ENCODE measurements at places on chromosomes 2 and 18.

DNA sequence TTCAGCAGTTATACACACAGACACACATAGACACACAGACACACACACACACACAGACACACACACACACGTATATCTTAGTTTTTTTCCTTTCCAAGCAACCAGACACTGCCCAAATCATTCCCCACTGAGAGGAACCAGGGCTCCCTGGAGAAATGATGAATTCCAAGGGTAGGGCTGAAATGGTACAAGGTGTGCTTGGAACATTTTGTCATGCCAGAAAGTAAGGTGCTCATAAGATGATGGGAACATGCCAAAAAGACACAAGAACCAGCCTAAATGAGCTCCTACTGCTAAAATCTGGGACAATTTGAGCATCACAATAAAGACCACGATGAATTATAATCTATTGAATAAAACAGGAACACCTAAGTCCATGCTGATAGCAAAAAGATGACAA lies 103.3 kb downstream of the MEP1B start:
- DNase-seq = no peak

- no peak for DNase-seq
These were observed 39.4 kb downstream of the KIF5C start for GRCh38 chr2:148914463-148914862.

DNA sequence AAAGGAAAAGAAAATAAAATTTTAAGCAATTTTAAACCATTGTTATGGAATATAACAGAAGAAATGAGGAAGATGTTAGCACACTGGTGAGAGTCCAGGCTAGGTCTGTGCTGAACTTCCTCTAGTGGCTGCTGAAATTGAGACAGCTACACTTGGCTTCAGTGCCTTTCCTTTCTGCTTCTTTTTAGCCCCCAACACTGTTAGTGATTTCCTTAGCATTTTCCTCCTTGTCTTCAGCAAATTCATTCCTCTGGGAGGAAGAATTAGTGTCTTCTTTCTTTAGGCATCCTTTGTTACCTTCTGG lies 47.6 kb downstream of the ITGAV start:
- no peak for DNase-seq

- no peak for DNase-seq
These were observed 9.1 kb downstream of the SMAD7 start for GRCh38 chr18:48941672-48942071.

DNA sequence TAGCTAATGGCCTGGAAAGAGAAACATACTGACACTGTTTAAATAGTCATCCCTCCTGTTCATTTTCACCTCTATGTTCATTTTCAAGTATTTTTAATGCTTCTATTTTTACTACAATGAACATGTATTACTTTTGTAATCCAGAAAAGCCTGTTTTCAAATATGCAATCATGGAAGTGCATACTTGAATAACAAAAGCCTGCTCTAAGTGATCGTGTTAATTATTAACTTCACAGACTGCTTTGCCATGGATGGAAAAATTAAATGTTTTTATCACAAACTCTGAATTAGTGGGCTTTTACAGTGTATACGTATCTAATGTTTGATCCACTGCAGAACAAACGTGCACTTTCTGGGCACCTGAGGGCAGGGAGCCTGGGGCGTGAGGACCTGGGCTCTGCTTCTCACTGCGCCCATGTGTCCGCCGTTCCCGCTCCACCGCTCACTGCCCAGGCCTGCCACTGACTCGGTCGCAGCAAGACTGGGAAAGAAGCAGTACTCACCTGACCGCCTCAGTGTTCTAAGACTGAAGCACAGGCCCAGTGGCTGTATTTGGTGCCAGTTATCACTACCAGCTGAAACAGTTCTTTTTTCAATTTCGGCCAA lies 80.6 kb downstream of the UXS1 start:
- no peak for DNase-seq

DNA sequence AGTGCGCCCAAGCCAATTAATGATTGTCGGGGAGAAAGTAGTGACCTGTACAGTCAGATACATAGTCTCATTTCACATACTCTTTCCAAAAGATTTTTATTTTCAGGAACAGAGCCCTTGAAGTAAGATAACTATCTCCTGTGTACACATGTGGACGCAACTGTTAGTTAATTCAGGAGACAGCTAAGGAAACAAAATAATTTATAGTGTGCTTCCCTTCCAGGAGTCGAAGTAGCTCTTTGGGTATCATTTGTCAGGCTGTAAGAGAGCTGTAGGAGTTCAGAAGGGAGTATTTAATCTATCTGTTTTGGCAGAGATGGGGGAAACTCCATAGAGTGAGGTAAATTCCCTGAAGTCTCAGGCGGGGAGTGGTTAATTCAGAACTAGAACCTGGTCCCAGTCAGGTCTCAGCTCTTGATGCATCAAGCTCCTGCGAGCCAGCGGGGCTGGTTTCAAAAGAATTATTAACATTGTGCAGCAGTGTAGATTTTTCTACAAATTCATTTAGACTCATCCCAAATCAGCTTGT lies 63.0 kb downstream of the MAPK4 start:
- DNase-seq = no peak

GRCh38 chr2:29601321-29601720 lies 320.1 kb downstream of the ALK start:
- DNase-seq = no peak

DNA sequence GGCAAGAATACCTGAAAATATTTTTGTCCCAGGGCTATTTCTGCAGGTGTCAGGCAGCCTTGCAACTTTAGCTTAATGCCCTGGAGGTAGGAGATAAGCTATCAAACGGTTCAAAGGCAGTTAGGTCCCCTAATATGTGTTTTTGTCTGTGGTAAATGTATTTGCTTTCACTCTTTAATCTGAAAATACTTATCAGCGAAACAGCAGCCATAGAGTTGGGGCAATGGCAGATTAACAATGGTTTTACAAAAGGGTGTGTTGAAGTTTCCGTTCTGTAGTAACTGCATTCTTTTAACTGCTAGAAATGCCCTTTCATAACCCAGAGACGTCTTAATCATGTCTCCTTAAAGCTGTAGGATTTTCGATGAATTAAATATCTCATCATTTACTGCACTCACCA lies 265.0 kb upstream of the TRIB2 start:
- no peak for DNase-seq

DNA sequence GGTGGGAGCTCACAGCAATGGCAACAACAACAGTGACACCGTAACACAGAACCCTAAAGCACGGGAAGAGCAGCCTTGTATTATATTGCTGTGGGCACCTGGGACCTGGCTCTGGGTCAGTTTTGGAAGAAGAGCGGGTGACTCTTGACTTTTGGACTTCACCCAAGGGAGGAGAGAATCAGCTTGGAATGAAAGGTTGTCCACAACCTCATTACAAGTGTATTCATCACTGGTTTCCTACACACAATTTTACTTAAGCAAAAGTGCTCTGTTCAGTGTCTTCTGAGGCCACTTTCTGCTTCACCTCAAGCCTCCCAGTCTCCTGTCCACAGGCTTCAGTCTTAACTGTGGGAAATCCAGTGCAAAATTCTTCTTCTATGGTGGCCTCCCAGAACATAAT lies 263.8 kb downstream of the KCNE4 start:
- no peak for DNase-seq

- no peak for DNase-seq
These were observed 60.3 kb upstream of the THUMPD2 start for GRCh38 chr2:39839261-39839848.

DNA sequence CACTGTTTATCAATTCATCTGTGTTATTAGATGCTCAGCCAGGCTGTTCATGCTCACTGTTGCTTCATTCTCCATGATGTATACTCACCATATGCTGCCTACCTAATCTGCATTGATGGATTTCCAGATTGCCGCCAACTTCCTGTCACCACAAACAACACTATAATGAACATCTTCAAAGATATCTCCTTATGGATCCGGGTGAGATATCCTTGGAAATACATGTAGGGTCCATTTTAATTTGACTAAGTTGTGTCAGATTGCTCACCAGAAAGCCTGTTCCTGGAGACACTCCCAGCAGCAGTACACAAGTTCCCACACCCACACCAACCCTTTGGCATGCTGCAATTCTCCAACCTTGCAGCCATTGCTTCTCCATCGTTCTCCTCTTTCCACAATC lies 547.5 kb upstream of the TNP1 start:
- no peak for DNase-seq

GRCh38 chr2:26327291-26328272 lies 18.4 kb upstream of the SELENOI start:
- DNase-seq = no peak

DNA sequence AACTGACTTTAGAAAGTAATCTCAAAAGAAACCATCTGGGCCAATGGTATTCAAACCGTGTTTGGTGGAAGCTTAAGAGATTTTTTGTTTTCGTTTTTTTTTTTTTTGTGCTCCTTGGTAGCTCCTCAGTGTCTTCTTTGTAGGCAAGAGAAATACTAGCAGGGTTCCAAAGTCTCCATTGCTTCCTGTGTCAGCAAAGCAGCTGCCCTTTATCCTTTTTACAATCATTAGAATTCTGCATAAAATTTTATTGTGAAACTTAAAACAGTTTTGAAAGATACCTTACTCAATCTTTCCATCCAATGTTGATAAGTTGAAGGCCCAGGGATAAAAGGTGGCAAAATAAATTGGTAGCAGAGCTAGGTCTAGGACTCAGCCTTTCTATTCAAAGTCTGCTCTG lies 479 bp downstream of the IL1F10 start:
- DNase-seq = no peak

DNA sequence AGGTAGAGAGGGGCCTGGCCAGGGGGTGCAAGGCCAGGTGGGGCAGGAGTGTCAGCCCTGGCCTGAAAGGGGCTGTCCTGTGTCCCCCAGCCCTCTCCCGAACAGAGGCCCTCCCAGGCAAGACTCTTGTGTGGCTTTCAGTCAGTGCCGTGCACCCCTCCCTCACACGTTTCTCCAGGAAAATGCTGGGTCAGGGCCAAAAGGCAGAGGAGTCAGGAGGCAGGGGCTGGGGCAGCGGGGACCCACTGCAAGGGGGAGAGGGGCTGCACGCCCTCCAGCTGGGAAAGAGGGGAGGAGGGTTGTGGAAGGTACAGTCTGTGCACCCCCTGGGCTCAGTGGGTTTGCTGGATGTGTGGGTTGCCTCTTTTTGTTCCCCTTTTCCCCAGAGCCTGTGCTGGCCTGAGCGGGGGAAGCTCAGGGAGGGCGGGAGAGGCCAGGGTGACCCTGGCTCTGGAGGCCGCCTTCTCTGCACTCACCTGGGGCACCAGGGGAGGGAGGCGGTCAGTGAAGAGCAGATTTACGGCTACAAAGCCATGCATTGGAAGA lies 4.1 kb downstream of the KCNF1 start:
- DNase-seq = no peak

DNA sequence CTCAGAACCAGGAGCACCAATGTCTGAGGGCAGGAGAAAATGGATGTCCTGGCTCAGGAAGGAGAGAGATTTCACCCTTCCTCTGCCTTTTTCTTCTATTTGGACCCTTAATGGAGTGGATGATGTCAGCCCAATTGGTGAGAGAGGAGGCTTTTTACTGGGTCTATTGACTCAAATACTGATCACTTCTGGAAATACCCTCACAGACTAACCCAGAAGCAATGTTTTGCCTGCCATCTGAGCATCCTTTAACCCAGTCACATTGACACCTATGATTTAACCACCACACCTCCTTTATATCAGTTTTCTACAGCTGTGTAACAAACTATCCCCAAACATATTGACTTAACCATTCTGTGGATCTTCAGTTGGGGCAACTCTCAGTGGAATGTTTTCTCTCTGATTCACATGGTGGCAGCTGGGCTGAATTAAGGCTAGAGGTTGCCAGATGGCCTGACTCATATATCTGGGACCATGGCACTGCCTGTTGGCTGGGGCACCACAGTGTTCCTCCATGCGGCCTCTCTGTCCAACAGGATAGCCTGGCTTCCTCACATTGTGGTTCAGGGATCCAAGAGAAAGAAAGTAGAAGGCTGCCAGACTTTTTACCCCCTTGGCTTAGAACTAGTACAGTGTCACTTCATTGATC lies 18.2 kb upstream of the MBOAT2 start:
- DNase-seq = no peak

GRCh38 chr2:220575963-220576362 lies 948.5 kb downstream of the SLC4A3 start:
- no peak for DNase-seq

DNA sequence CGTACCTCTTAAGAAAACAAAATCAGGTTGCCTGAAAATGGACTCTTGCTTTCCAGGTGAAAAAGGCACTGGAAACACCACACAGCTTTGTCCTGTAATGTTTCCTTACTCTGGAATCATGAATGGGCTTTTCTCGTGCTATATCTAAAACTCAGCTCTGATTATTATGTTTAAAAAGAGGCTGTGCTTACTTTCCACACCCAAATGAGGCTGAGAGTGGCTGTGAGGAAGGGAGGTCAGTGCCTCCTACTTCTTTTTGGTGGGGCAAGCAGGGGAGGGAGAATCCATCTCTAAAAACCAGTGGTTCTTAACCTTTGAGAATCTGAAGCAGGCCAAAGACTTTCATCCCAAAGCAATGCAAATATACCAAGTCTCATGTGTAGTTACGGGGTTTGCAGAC lies 148.6 kb downstream of the FAM210A start:
- DNase-seq = no peak

GRCh38 chr2:178377046-178377445 lies 73.9 kb downstream of the PRKRA start:
- no peak for DNase-seq

- no peak for DNase-seq
These were observed 105.1 kb upstream of the SIX2 start for GRCh38 chr2:45114221-45114955.

- DNase-seq = no peak
These were observed 219.7 kb upstream of the CHST9 start for GRCh38 chr18:27404855-27405254.

GRCh38 chr18:6929370-6930102 lies 188.1 kb downstream of the LAMA1 start:
- no peak for DNase-seq

DNA sequence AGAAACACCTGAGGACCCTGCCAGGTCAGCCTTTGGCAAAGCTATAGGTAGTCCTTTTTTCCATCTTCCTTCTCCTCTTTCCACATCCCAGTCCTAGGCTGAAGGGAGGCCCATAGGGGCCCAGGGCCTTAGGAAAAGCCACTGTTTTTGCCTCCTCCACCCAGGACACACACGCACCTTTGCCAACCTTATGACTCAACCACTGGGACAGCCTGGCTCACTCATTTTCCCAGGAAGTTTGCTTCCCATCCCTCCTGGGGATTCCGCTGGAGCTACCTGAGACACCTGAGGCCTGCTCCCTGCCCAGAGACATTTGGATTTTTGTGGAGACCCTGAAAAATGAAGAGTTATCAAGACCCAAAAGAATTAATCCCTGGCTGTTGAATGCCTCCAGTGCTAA lies 273.4 kb upstream of the SIX2 start:
- no peak for DNase-seq

GRCh38 chr2:40028792-40029488 lies 249.9 kb upstream of the THUMPD2 start:
- DNase-seq = no peak

DNA sequence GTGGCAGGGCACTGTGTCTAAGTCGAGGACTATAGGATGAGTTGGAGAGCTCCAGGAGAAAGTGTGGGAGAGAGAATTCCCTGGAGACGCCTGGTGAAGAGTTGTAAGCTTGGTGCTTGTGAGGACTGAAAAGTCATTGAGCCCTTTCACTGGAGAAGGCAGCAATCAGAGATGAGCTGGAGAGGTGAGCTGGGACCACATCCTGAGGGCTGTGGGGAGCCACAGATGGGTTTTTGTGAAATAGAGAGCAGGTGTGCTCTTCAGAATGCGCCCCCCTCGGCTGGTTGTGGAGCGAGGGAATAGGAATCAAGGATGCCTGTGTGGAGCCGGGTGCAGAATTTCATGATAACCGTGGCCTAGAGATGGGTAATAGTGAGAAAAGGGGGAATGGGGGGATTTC lies 224.3 kb downstream of the KLHL29 start:
- no peak for DNase-seq

GRCh38 chr2:126809340-126809739 lies 89.3 kb upstream of the TEX51 start:
- DNase-seq = no peak

- DNase-seq = no peak
These were observed 6.8 kb downstream of the ZCCHC2 start for GRCh38 chr18:62529597-62529996.

Measured in naive B cell (primary cell).